ENCODE measurements at places on chromosomes 12 and 14. TPM values are rescaled to one million over a fixed set of nuclear protein-coding genes. Genes with fewer than 3 reads are reported as not detected.

GRCh38 chr14:35986219-35986573 is 160.1 kb downstream of the BRMS1L start:
- DNase-seq = no peak

GRCh38 chr14:56224229-56224628 is 106.0 kb downstream of the PELI2 start:
- DNase-seq = no peak

GRCh38 chr14:24607635-24608514 is 1.6 kb downstream of the GZMH start:
- no peak for DNase-seq

- DNase-seq = no peak
These were observed 23.1 kb upstream of the LRTM2 start for GRCh38 chr12:1797011-1797901.

DNA sequence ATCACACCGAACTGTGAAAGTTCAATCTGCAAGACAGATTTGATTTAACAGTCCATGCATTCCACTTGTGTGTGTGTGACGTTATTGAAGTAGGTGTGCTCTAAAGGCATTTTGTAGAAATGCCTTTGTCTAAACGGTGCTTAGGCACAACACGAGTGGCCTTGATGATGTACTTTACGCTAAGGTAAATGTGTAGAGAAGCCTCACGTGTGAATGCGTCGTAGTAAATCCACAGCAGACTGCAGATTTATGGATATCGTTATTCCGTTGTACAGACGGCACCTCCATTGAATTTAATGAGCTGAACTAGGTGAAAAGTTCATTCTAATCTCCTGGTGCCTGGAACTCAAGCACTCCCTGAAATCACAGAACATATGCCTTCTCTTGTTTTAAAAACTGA is 202.8 kb upstream of the STXBP6 start:
- no peak for DNase-seq

- DNase-seq = no peak
These were observed 34.1 kb upstream of the CHGA start for GRCh38 chr14:92888896-92889295.

GRCh38 chr14:56065621-56066290 is 52.5 kb upstream of the PELI2 start:
- no peak for DNase-seq

GRCh38 chr14:75049136-75049535 is 2.1 kb downstream of the MLH3 start:
- DNase-seq = peak; percentile 69

GRCh38 chr12:32284561-32284960 is 114.8 kb upstream of the FGD4 start:
- no peak for DNase-seq

GRCh38 chr14:78921856-78922255 is 751.7 kb downstream of the NRXN3 start:
- peak; percentile 46 for DNase-seq

GRCh38 chr12:28535216-28535615 is 345.0 kb downstream of the CCDC91 start:
- DNase-seq = peak; percentile 67

GRCh38 chr12:50929831-50930230 is 22.5 kb upstream of the HIGD1C start:
- DNase-seq = peak; percentile 7

DNA sequence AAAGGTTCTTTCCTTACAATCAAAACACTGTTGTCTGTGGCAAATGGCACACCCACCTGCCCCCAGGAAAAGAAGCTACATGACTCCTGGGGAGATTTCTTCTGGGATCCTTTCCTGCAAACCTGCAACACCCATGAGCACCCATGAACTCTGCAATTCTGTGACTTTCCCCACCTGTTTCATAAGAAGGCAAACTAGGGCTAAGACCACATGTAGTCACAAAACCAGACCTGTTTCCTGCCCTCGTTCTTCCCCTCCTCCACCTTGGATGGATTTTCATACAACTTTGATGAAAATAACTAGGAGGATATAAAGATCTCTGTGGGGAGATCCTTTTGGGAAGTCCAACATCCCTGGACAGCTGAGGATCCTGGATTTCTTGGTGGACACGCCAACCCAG is 1084.7 kb downstream of the BCL11B start:
- no peak for DNase-seq

GRCh38 chr12:3989218-3989550 is 116.0 kb upstream of the PARP11 start:
- DNase-seq = no peak

GRCh38 chr12:86663716-86664115 is 407.5 kb upstream of the MGAT4C start:
- peak; percentile 7 for DNase-seq

- DNase-seq = no peak
These were observed 13.2 kb upstream of the ITPK1 start for GRCh38 chr14:93128725-93129459.

DNA sequence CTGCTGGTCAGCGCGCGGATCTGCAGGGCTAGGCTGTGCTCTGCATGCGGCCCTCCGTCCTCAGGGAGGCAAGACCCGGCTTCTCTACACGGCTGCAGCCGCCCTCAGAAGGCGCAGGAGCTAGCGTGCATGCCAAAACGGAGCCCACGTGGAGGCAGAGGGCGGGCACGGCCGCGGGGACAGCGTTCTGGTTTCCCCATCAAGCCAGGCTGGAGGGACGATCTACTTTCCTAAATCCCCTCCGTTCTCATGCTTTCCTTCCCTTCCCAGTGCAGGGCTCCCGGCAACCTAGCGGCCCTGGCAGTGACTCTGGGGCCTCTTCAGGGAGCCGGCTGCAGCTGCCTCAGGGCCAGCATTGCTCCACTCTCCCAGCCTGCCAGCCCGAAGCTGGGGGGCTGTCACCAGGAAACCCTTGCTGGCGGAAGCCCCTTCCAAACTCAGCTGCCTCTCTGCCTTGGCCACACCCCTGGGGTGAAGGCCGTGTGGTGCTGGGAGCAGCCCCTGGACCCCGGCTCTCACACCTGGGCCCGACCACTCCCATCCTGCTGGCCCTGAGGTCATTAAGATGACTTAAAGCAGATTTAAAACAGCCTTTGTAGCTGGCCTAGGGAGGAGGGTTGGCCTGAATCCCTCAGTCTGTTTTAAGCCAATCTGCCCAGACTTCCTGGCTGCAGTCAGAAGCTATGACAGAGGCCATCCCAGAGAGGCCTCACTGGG is 9.2 kb upstream of the GOLGA3 start:
- DNase-seq = peak; percentile 30

DNA sequence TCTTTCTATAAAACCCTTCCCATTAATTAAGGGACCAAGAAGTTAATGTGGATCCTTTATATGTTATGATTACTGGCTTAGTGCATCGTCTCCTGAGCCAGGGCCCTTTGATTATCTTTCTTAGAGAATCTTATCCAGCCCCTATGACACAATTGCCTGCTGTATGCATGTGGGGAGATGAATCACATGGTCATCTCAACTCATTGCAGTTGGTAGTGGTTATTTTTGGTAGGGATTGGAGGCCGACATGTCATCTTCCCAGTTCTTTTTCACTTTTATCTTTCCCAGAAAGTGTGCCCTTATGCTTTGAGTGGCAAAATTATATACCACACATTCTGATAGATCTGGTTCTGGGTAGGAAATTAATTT is 26.0 kb downstream of the ZNF664 start:
- peak; percentile 56 for DNase-seq

GRCh38 chr12:57813971-57814772 is 4.4 kb downstream of the AVIL start:
- peak; percentile 70 for DNase-seq

GRCh38 chr14:99548255-99548654 is 55.8 kb downstream of the CCDC85C start:
- no peak for DNase-seq

GRCh38 chr12:111154147-111154834 is 214.6 kb downstream of the PHETA1 start:
- no peak for DNase-seq

DNA sequence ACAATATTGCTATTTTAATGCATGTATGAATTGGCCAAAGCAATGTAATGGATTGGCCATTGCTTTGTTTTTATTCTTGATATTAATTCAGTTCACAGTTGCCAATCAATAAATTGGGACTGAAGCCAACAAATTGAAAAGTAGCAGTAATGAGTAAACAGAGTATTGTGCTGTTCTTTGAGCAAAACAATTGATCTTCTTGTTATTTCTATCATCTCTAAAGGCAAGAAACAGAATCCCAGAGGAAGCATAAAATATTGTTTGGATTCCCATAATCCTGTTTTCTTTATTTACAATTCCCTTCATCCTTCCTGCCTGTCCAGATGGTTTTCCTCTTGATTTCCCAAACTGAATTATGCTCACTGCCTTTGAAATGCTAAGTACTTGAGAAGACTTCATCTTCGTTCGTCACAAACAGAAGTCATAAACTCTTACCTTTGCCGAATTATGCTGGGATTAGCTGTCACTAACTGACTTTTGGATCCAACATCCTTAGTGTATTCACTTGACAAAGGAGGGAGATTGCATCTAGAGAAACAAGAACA is 85.9 kb downstream of the ST8SIA1 start:
- no peak for DNase-seq

- peak; percentile 12 for DNase-seq
These were observed 31.7 kb upstream of the MMP19 start for GRCh38 chr12:55874443-55874842.

DNA sequence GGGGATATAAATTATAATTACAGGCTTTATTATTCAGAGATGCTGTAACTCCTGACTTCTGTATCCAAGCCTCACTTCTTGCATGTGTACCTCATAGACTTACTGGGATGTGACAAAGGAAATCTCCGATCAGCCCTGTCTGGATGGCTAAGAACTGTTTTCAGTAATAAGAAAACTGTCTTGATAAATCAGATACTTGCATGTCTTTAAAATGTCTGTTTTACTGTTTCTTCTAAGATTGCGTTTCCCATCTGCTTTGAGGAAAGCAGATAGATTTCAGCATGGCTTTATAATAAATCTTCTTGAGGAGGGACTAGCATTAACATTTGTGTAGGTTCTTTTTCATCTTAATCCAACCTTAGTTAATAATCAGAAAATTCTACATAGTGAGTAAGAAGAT is 395.9 kb downstream of the EGLN3 start:
- no peak for DNase-seq

- DNase-seq = peak; percentile 32
These were observed at the start of gene AMDHD1 for GRCh38 chr12:95943330-95943842. Gene AMDHD1, plus strand, starts transcription at chr12:95943331. Its CDS starts 68 bp downstream, at chr12:95943399.

DNA sequence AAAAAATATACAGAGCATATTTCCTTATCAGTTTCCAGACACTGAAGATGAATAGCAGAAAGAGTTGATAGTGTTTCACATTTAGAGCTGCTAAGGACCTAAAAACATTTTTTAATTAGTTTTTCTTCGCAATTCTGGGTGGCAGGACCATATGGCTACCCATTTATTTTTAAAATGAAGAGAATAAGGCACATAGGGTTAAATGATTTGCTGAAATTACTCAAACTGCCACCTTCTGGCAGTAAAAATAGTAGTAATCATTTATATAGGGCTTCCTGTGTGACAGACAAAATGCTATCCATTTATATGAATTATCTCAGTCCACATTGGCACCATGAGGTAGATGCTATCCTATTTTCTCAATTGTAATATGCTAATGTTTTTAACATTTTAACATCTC is 108.6 kb upstream of the CCDC196 start:
- DNase-seq = no peak

DNA sequence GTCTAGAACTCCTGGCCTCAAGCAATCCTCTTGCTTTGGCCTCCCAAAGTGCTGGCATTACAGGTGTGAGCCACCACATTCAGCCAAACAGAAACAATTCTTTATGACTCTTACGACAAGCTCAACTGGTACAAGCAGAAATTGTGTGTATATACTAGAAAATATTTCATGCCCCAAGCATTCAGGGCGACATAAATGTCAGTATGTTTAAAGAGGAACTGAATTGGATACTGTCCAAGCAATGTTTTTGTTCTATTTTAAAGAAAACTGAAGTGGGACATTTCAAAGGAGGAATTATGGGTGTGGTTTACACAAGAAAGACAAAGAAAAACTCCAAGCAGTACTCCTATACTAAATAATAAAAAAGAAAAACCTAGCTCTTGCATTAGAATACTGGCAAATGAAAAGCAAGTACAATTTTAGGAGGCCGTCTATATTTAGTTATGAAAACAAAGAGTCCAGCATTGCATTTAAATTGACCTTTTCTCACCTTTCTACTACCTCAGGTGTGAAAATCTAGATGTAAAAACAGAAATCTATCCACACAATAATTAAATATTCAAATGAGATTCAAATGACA is 48.9 kb downstream of the PPP1R12A start:
- DNase-seq = no peak

- no peak for DNase-seq
These were observed 97.9 kb upstream of the DAAM1 start for GRCh38 chr14:59090572-59090971.

GRCh38 chr14:41607304-41607775 is 664 bp downstream of the LRFN5 start:
- no peak for DNase-seq

GRCh38 chr14:95507701-95508103 is 8.7 kb downstream of the SYNE3 start:
- DNase-seq = peak; percentile 65

DNA sequence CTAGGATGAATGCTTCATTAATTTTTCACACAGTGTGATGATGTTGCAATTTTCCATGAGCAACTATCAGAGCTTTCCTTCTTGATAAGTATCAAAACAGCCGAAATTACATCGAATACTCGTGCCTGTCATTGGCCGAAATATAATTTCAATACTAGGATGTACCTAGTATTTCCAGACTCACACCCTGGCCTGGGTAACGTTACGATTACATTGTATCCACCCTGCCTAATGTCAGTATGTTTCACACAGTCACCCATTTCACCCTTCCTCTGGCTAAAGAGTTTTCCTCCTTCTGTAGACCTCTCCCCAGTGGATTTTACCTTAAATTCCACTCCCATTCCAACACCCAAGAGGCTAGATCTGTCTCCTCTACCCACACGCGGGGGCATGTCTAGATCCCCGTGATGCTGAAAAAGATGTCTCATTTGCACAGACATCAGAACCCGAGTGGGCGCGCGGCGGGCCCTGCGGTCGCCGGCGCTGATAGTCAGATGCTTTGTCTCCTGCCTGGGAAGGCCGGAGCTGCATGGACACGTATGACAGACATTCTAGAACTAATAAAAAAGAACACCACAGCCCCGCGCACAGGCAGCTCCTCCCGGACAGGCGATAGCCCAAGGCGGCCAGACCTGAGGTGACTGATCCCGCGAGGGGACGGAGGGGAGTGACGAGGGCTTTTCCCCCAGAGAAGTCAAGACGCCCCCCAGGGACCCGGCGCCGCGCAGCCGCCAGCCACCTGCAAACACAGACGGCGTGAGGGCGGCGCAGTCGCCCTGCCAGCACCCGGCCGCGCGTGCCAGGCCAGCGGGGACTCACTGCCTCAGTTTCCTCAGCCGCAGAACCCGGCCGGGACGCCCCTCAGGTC is 723 bp downstream of the KIF21A start:
- DNase-seq = peak; percentile 25

Gene TMEM253
- total RNA-seq = 0.27 TPM

Gene IFI27
- total RNA-seq = 78.2 TPM

Gene DIO2
- total RNA-seq = 66.0 TPM

Gene TMEM229B
- 0.81 TPM for total RNA-seq

Gene PROX2
- total RNA-seq = not detected

Gene GZMB
- not detected for total RNA-seq

Gene P2RX7
- 0.18 TPM for total RNA-seq

Gene PLEKHG3
- 8.2 TPM for total RNA-seq

Gene NDRG2
- 10.5 TPM for total RNA-seq

Gene RFX4
- total RNA-seq = not detected

Gene IAPP
- not detected for total RNA-seq

Gene TAS2R7
- not detected for total RNA-seq

Gene ANKRD9
- total RNA-seq = 37.5 TPM

Gene GPR135
- total RNA-seq = 4.3 TPM

Gene LRIG3
- total RNA-seq = 88.8 TPM

Gene HSP90AA1
- total RNA-seq = 323 TPM
